ENCODE measurements at places on chromosomes 6 and 20. TPM values are rescaled to one million over a fixed set of nuclear protein-coding genes. Genes with fewer than 3 reads are reported as not detected.

DNA sequence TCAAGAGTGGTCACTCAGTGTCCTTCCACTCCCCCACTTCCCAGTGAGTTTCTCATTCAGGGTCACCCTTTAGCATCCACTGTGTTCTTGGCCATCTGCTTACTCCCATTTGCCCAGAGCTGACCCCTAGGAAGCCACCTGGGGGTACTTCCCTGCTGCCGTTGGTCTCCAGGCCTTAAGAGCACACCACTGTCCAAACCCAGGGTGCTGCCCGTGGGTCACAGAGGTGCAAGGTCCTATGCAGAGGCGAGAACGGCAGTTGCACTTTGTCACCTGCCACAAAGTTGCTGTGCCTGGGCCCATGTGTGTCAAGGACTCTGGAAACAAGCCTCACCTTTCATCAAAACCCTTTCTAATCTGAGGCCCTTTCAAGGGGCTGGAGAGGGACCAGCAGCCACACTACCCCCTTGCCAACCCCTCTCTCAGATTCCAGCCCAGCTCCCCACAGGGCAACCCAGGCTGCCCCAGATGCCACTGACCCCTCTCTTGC, 191.1 kb downstream of the ZMYND8 start:
- no peaks in the 10 kb centered on the region for H3K4me1 ChIP-seq
- H3K4me3 ChIP-seq, result no peak overlapping the region
- no peaks in the 10 kb centered on the region for H3K27me3 ChIP-seq
- H3K36me3 ChIP-seq, result no peaks in the 10 kb centered on the region

- DNase-seq, result peak; percentile 80
- H3K27me3 ChIP-seq, result peaks cover 96% of the 10 kb centered on the region
- peaks cover 24% of the 10 kb centered on the region for H3K4me1 ChIP-seq
- no peaks in the 10 kb centered on the region for H3K36me3 ChIP-seq
- H3K27ac ChIP-seq, result no peak overlapping the region
These were observed 25.4 kb upstream of the HLA-E start for GRCh38 chr6:30463651-30464618.

GRCh38 chr6:81534934-81535465, 217.5 kb downstream of the TENT5A start:
- no peak overlapping the region for H3K27ac ChIP-seq
- no peaks in the 10 kb centered on the region for H3K4me1 ChIP-seq
- no peak overlapping the region for H3K4me3 ChIP-seq
- no peaks in the 10 kb centered on the region for H3K27me3 ChIP-seq

- no peaks in the 10 kb centered on the region for H3K27me3 ChIP-seq
- H3K36me3 ChIP-seq, result no peaks in the 10 kb centered on the region
- H3K4me1 ChIP-seq, result no peaks in the 10 kb centered on the region
- DNase-seq, result no peak
- H3K27ac ChIP-seq, result no peak overlapping the region
These were observed 191.4 kb downstream of the ADGRB3 start for GRCh38 chr6:68826501-68826900.

- H3K36me3 ChIP-seq, result no peaks in the 10 kb centered on the region
- H3K27ac ChIP-seq, result no peak overlapping the region
- DNase-seq, result no peak
- H3K4me1 ChIP-seq, result no peaks in the 10 kb centered on the region
These were observed 67.2 kb upstream of the SYNDIG1 start for GRCh38 chr20:24402188-24402587.

DNA sequence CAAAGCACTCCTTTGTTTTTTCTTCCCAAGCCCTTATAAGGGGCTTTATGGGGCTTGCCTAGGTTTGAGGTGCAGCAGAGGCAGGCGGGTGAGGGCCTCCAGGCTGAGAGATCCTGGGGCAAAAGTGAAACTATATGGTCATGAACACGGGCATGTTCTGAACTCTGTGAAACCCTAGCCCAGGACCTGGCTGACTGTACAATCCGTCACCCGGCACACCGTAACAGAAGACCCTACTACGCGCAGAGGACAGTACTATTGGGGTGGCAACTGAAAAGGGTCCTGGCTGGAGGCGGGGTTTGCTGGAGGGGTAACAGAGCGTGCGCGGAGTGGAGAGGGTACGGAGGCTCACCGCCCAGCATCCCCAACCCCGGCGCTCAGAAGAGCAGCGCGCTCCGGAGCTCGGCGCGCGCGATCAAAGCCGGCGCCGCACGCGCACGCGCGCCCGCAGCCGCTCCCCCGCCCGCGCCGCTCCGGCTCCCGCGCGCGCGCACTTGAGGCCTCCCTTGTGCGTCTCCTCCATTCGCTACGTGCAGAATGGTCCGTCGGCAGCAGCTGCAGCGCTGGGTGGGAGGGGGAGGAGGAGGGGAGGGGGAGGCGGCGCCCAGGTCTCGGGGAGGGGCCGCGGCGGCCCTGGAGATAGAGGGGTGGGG, 54.2 kb downstream of the MRPL14 start:
- DNase-seq, result peak; percentile 87
- no peaks in the 10 kb centered on the region for H3K36me3 ChIP-seq
- peak overlapping the region; percentile 51 for H3K4me3 ChIP-seq
- peak overlapping the region; percentile 13 for H3K27ac ChIP-seq
- H3K4me1 ChIP-seq, result peaks cover 27% of the 10 kb centered on the region

DNA sequence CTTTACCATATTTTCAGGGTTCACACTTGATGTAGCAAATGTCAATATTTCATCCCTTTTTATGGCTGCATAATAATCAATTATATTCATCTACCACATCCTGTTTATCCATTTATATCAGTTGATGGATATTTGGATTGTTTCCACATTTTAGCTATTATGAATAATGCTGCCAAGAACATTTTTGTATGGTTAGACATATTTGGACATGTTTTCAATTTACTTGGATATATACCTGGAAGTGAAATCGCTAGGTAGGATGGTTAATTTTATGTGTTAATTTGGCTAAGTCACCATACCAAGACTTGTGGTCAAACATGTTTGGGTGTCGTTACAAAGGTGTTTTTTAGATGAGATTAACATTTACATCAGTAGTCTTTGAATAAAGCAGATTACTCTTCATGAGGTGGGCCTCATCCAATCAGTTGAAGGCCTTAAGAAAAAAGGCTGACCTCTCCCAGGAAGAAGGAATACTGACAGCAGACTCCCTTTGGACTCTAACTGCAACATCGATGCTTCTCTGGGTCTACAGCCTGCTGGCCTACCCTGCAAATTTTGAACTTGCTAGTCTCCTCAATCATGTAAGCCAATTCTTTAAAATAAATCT, 196.5 kb downstream of the BACH2 start:
- H3K27ac ChIP-seq, result no peak overlapping the region
- H3K4me1 ChIP-seq, result peaks cover 8% of the 10 kb centered on the region
- no peak for DNase-seq
- H3K27me3 ChIP-seq, result no peaks in the 10 kb centered on the region
- no peak overlapping the region for H3K4me3 ChIP-seq
- no peaks in the 10 kb centered on the region for H3K36me3 ChIP-seq

DNA sequence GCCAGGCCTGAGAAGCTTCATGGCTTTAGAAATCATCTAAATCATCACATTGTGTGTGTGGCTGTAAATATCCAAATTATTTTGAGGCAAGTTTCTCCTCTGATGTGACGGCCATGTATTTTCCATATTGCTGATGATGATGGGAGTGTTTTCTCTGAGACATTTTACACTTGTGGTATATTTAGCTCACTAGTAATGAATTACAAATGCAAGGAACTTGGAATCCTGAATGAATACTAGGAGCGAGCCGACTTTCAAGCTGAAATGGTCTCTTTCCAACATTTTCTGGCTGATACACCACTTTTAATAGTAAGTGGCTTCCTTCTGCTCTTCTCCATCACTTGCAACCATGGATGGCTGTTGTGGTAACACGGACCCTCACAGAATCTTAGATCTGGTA, 41.3 kb downstream of the UTRN start:
- no peak overlapping the region for H3K4me3 ChIP-seq
- no peak overlapping the region for H3K27ac ChIP-seq
- DNase-seq, result no peak

- no peak overlapping the region for H3K27ac ChIP-seq
- no peak for DNase-seq
- no peak overlapping the region for H3K4me3 ChIP-seq
These were observed 87.3 kb downstream of the PTPRT start for GRCh38 chr20:43102394-43102793.

GRCh38 chr20:53800883-53801604, 207.4 kb upstream of the ZNF217 start:
- H3K4me3 ChIP-seq, result no peak overlapping the region
- H3K27ac ChIP-seq, result no peak overlapping the region
- H3K4me1 ChIP-seq, result no peaks in the 10 kb centered on the region
- H3K36me3 ChIP-seq, result no peaks in the 10 kb centered on the region
- no peak for DNase-seq

DNA sequence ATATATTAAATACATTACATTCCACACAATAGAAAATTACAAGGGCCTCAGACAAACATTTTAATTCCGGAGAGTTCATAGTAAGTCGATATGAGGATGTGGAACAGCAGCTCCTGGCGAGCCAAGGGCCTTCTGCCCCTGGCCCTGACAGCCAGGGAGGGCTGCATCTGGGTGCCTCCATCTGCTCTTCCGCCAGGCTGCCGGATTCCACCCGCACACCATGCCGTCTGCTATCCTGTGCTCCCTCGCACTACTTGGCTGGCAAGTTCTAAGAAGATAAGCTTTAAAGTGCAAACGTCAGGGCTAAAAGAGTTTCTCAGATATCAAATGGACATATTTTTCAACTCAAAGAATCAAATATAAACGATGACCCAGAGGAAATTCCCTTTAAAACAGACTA, 656.3 kb upstream of the NOX3 start:
- H3K4me1 ChIP-seq, result no peaks in the 10 kb centered on the region
- H3K4me3 ChIP-seq, result no peak overlapping the region
- H3K36me3 ChIP-seq, result no peaks in the 10 kb centered on the region
- H3K27me3 ChIP-seq, result no peaks in the 10 kb centered on the region
- H3K27ac ChIP-seq, result no peak overlapping the region

DNA sequence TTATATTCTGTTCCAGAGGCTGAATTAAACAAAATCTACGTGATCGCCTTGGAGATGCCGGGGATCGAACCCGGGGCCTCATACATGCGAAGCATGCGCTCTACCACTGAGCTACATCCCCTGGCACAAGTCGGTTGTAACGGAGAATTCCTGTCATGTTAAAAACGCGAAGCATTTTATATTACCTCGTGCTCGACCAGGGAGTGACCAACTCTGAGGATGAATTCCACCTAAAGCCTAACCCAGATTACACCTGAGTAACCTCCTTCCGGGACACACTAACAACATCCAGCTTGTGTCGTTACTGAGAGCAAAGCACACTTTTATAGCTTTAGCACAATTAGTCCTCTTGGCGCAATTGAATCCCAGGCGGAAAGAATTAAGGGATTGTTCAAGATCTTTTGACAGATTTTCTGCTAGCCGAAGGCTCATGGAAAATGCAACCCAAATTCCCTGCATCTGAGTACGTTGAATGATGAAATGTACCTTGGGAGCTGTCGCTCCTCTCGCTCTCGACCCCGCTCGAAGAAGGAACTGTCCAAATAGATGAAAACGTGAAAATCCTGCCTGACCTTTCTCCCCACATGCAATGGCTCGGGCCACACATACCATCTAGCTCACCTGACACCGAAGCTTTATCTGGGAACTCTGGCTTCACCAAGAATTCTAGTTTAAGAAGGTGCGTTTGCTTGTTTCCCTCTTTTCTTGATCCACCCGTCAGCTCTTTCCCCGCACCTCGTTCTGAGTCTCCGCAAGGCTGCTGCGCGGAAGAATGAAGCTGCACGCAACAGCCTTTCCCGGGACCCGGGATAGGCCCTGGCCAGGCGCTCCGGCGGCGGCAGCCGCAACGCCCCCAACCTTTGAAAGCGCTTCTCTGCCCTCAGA, 148.3 kb downstream of the GPX5 start:
- H3K4me3 ChIP-seq, result no peak overlapping the region
- peaks cover 7% of the 10 kb centered on the region for H3K4me1 ChIP-seq
- no peak overlapping the region for H3K27ac ChIP-seq
- DNase-seq, result no peak

- no peak for DNase-seq
- H3K4me3 ChIP-seq, result no peak overlapping the region
- peaks cover 14% of the 10 kb centered on the region for H3K4me1 ChIP-seq
- peak overlapping the region; percentile 42 for H3K27ac ChIP-seq
These were observed 69.8 kb upstream of the FAM184A start for GRCh38 chr6:119148098-119148824.

- DNase-seq, result peak; percentile 58
- no peaks in the 10 kb centered on the region for H3K4me1 ChIP-seq
- no peak overlapping the region for H3K4me3 ChIP-seq
- no peak overlapping the region for H3K27ac ChIP-seq
These were observed 17.0 kb downstream of the TFAP2A start for GRCh38 chr6:10397756-10398445.

GRCh38 chr6:136604328-136604825, 54.2 kb upstream of the MAP7 start:
- H3K4me1 ChIP-seq, result peaks cover 6% of the 10 kb centered on the region
- no peak for DNase-seq
- no peak overlapping the region for H3K27ac ChIP-seq

GRCh38 chr6:8642131-8642530, 206.8 kb upstream of the SLC35B3 start:
- H3K27ac ChIP-seq, result no peak overlapping the region
- no peaks in the 10 kb centered on the region for H3K36me3 ChIP-seq
- H3K4me1 ChIP-seq, result no peaks in the 10 kb centered on the region
- H3K27me3 ChIP-seq, result no peaks in the 10 kb centered on the region
- DNase-seq, result no peak
- H3K4me3 ChIP-seq, result no peak overlapping the region

DNA sequence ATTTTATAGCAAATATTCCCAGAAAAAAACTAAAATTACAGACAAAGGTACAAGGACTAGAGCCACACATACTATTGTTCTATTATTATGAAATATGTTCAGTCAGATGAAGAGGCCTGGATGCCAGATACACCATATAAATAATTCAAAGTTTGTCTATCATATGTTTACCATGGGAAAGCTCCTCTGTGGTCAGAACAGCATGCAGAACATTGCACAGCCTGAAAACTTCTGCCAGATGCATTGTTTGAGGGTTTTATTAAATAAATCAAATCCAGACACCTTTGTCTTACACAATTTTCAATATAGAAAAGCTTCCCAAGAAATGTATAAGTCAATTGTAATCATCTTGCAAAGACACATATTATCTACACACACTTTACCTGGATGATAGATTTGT, 35.0 kb upstream of the COL21A1 start:
- no peak overlapping the region for H3K27ac ChIP-seq

DNA sequence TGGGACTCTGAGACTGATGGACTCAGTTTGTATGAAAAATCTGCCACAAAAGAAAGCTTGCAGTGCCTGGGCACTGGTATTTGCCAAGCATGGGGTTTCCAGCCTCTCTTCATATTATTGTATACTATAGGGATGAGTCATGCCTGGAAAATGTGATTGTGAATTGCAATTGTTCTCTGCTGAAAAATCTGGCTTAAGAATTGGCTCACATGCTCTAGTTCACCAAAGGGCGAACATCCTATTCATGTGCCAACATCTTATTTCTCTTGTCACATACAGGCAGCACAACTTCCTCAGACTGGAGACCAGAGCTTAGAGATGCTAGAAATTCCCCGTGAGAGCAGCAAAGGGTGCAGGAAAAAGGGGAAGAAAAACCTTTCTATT, 103.6 kb upstream of the KCNK16 start:
- no peaks in the 10 kb centered on the region for H3K27me3 ChIP-seq
- peaks cover 5% of the 10 kb centered on the region for H3K4me1 ChIP-seq

The WFDC9 gene
- total RNA-seq, result not detected

The DEFB132 gene
- total RNA-seq, result not detected

The NKAPL gene
- total RNA-seq, result 0.87 TPM

The RIMS4 gene
- total RNA-seq, result 3.2 TPM

The DDX43 gene
- 2.5 TPM for total RNA-seq

The PPP1R14C gene
- total RNA-seq, result 10.0 TPM

The PTCHD4 gene
- 4.1 TPM for total RNA-seq

The SOBP gene
- 6.8 TPM for total RNA-seq

Data from upper lobe of right lung (tissue), 1 donor.